Globus pallidus (tissue), 1 donor: ENCODE measurements at places on chromosomes 2 and 18.

- no peak for DNase-seq
Measured at GRCh38 chr18:36366994-36367839, 69.7 kb downstream of the FHOD3 start.

- DNase-seq = peak; percentile 80
Measured at GRCh38 chr2:170812710-170813600, 3.7 kb upstream of the GAD1 start.

DNA sequence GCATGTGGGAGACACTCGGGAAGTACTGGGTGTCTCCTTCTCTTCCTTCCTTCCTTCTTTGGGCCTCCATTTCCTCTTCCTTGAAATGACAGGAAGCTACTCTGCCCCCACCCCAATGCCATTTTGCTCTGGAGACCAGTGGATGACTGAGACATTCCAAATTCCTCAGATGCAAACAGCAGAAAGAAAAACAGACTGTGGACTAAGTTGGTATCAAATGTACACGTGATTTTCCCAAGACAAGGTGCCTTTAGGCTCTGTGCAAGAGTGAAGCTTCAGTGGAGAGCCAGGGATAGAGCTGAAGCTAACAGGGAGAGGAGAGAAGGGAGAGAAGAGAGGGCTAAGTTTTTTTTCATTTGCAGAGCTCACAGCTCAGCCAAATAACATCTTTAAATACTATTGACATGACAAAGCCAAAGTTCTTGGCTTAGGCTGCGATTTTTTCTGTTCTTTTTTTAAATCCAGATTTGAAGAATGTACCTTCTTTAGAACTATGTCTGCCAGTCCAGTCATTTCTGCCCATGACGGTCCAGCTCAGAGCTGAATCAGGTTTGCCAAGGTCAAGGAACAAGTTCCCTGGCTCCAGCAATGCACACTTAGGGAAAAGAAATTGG, 84.5 kb upstream of the LCLAT1 start:
- no peak for DNase-seq

GRCh38 chr2:241659150-241659739, 21.8 kb downstream of the ATG4B start:
- peak; percentile 69 for DNase-seq

DNA sequence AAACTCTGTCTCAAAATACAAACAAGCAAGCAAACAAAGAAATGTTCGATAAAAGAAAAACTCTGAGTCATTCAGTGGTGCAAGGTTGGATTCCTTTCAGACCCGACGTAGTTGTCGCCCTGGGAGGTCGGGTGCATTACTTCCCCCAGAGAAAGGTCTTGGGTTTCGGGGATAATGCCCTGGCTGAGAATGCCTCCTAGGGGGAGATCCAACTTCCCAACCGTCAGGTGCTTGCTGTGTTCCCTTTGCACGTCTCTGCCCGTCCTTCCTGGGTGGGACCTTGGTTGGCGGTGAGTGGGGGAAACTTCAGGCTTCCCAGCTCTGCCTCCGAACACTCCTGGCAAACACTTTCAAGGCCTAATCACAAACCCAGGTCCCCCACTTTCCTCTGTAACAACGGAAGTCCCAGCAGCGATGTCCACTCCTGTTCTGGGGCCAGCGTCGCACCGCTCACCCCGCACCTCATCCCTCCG, 609 bp downstream of the TPGS2 start:
- no peak for DNase-seq

GRCh38 chr2:230244211-230244610, 18.7 kb downstream of the SP140 start:
- no peak for DNase-seq

DNA sequence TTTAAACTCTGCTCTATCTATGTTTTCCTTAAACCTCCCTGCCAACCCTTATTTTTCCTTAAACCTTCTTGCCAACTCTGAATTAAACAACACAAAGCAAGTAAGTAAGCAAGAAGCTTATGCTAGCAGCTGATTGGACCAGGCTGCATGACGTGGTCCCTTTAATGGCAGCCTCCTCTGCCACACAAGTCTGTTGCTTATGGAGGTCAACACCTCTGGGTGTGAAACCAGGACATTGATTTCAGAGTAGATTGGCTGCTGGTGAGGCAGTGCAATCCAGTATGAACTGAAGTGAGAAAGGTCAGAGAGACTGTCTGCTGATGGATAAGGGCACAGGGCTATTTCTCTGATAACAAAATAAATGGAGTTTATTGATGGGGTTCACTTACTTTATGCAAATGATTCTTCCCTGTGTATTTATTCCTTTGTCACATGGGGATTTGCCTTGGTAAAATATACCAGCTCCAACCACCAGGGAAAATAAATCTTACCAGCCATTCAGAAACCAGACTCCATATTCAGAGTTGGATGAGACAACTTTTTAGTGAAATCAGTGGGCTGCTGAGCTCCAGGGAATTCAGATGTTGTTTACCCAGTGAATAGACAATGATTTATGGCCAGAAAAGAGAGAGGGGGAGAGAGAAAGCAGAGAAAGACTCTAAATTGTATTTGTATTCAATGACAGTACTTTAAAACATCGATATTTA, 112.2 kb upstream of the NCKAP5 start:
- peak; percentile 24 for DNase-seq

GRCh38 chr18:64566456-64566855, 417.6 kb upstream of the LINC00305 start:
- no peak for DNase-seq

DNA sequence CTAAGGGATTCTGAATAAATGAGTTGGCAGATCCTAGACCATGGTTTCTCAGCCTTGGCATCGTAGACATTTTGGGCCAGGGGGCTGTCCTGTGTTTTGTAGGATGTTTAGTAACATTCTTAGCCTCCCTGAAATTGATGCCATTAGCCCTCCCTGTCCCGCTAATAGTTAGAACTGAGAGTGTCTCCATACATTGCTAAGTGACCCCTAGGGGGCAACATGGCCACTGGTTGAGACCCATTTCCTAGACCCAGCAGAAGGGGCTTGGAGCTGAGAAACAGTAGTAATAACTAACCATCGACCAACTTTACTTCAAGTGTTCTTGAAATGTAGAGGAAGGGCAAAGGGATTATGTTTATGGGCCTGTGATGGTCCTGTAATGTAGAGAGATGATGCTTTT, 40.8 kb downstream of the KCMF1 start:
- DNase-seq = no peak

DNA sequence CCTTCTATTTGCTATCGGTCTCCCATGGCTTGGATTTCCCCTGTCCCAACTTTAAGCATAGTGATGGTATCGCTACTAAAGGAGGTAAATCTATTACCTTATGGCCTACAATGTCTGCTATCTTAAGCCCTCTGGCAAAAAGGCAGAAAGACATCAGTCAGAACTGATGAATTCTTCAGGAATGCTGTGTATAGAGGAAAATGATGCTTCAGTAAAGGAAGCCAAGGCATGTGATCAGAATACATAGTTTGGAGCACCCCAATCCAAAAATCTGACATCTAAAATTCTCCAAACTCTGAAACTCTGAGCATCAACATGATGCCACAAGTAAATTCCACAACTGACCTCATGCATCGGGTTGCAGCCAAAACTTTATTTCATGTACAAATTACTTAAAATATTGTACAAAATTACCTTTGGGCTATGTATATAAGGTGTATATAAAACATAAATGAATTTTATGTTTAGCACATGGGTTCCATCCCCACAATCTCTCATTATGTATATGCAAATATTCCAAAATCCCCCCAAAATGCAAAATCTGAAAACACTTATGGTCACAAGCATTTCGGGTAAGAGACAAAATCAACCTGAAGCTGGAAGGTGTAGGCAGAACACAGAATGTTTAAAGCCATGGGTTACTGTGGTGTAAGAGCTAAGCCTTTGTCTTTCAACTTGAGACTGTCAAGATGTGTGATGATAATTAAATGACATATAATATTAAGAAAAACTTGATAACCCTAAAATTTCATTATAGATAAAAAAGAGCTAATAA, 66.2 kb downstream of the CUL3 start:
- DNase-seq = no peak

GRCh38 chr2:205627085-205627484, 55.2 kb upstream of the NRP2 start:
- no peak for DNase-seq

- no peak for DNase-seq
Measured at GRCh38 chr2:239719791-239720360, 305.3 kb downstream of the NDUFA10 start.

GRCh38 chr2:12502759-12503158, 214.0 kb upstream of the TRIB2 start:
- DNase-seq = no peak

- peak; percentile 73 for DNase-seq
Measured at GRCh38 chr2:233566141-233566956, at the start of gene USP40. TSS of gene USP40 (minus strand) at chr2:233566782. CDS start at chr2:233565554, 1,228 bp downstream.

DNA sequence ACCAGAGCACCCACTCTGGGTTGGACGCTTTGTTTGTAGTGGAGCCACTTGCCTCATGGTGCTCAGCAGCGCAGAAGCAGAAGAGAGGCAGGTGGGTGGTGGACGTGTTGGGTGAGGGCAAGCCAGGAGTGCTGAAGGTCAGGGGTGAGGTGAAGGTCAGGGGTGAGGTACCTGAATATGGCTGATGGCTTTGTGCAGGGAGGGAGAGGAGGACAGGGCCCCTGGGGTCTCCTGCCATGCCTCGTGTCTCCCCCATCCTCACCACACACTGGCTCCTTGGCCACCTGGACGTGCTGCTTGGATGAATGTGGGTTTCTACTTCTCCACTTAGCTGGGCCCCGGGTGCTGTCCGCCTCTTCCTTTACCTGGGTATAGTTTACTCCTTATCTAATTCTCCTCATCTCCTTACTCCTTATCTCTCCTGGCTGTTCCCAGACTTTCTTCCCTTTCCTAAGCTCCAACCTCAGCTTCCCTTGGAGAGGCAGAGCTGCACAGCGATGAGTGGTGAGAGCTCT, 68.1 kb downstream of the DYSF start:
- DNase-seq = no peak

GRCh38 chr2:233209117-233209532, 42.3 kb upstream of the ATG16L1 start:
- DNase-seq = no peak

DNA sequence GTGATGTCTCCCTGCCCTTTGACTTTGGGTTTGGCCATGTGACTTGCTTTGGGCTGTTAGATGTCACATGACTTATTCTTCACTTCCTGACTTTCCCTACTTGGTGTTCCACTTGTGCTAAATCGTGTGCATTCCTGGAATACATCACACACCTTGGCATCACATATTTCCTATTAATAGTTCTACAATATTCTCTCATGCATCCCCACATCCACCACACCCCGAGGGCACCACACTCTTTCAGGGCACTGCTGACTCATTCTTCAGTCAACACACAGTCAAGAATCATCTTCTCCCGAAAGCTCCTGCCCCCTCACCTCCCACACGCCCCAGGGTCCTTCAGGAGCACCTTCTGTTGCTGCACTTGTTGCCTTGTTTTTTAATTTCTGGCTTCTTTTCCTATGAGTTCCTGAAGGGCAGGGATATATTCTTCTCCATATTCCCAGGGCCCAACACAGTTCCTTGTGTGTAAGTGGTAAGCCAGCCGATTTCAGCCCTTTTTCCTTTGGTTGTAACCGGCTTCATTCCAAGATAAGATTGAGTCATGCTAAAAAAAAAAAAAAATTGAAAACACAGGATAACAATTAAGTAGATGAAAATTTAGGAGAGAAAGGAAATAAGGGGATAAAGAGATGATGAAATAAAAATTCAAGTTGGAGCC, 341.4 kb downstream of the SLC4A3 start:
- DNase-seq = no peak
